Thyroid gland (tissue), 4 donors: ENCODE measurements at places on chromosomes 6 and 20.

- DNase-seq, result peak; percentile 82
Observed at GRCh38 chr6:166342349-166343149, at the start of gene SFT2D1. Gene SFT2D1 (minus strand): TSS chr6:166342545. CDS start chr6:166342481, 64 bp downstream.

GRCh38 chr6:15987569-15987968 is 141.3 kb upstream of the MYLIP start:
- no peak for DNase-seq

DNA sequence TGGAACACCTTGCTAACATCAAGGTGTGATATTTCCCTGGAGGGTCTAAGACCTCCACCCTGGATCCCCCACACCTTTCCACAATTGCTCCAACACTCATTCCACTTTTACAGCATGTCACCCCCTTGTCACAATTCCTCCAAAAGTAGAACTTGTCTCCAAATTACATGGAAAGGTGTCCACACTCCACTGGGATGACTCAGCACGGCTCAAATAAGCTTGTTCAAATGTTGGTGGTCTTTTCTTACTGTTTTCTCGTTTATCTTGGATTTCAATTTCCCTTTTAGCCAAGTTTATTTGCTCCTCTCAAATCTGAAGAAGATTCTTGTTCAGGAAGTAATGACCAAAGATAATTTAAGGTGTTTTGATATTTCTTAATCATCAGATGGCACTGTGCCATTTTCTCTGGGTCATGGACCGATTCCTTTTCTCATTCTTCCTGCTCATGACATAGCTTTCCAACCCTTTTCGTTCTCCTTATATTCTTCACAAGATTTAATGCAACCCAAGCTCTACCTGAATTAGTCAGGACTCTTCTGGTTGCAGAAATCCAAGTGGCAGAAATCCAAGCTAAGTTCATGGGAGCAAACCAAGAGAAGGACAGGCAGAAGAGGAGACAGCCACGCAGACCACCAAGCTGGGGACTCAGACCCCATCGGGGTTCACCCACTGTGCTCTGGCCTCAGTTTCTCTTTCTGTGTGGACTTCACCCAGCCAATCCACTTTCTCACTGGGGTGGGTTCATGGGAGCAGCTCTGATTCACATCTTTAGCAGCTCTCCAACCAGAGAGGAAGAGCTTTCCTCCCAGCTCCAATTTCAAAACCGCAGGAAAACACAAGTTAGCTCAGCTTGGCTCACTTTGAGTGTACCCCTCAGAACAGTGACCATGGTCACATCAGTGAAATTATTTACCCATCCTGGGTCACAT is 110.5 kb upstream of the CDYL start:
- no peak for DNase-seq

- no peak for DNase-seq
Observed at GRCh38 chr6:3865463-3865862, 16.3 kb downstream of the FAM50B start.

DNA sequence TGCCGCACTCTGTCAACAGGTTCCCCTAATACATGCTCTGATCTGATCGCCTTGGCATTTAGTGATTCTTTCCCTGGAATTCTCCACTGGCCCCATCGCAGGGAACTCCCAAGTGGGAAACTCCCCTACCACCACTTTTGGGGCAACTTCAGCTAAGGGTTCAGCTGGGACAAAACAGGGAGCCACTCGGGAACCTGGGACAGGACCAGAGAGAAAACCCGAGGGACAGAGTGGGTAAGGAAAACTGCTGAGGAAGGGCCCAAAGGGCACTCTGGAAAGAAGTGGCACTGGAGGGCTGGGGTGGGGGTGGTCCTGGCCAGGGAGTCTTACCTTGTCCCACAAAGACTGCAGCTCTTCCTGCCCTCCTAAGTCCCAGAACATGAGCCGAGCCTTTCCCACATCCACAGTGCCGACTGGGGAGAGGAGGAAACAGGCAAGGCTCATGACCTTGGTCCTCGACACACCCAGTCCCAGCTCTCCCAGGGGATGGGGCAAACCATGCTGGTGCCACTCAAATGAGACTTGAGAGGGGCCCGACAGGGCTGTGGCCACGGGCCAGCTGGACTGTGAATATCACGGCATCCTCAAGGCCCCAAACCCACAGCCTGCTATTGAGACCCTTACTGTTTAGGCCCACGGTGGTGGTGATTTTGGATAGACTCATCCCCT is 1.6 kb downstream of the ARFRP1 start:
- DNase-seq, result no peak

DNA sequence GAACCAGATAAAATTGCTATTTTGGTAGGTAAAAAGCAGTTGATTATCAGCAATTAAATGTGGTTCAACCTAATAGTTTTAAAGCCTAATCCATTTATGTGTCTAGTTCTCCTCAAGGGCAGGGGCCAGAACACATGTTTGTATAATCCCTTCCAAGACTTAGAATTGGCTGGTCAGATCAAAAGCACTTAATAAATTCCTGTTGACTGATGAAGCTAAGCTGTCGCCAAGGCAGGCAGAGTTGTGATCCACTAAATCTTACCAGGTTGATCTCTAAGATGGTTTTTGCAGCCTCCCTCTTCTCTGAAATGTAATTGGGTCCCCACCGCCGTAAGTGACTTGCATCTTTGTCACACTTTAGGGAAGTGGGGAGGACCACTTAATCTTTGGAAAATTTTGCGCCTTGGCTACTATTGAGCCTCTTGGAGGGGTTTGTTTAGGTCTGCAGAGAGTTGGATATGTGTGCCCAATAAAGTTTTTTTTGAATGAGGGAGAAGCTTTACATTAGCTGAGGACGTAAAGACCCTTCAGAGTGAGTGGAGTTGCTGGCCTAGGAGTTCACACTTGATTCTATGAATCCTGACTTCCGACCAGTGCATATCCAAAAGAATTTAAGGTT is 65.9 kb downstream of the PHF20 start:
- peak; percentile 48 for DNase-seq

DNA sequence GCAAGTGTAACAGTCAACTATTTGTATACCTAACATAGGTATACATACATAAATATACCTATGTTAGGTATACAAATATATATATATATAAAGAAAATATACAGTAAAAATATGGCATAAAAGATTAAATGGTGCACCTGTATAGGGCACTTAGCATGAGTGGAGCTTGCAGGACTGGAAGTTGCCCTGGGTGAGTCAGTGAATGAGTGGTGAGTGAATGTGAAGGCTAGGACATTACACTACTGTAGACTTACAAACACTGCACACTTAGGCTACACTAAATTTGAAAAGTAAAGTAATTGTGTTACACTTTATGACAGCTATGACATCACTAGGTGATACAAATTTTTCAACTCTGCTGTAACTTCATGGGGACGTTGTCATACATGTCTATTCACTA is 65.6 kb downstream of the CDC5L start:
- no peak for DNase-seq

- no peak for DNase-seq
Observed at GRCh38 chr6:83735461-83735860, 26.6 kb upstream of the SNAP91 start.

GRCh38 chr6:154923199-154923869 is 71.8 kb upstream of the TIAM2 start:
- no peak for DNase-seq

- no peak for DNase-seq
Observed at GRCh38 chr20:56542489-56543030, 9.5 kb downstream of the FAM209B start.

GRCh38 chr6:4130357-4130987 is 4.9 kb downstream of the ECI2 start:
- DNase-seq, result peak; percentile 49

DNA sequence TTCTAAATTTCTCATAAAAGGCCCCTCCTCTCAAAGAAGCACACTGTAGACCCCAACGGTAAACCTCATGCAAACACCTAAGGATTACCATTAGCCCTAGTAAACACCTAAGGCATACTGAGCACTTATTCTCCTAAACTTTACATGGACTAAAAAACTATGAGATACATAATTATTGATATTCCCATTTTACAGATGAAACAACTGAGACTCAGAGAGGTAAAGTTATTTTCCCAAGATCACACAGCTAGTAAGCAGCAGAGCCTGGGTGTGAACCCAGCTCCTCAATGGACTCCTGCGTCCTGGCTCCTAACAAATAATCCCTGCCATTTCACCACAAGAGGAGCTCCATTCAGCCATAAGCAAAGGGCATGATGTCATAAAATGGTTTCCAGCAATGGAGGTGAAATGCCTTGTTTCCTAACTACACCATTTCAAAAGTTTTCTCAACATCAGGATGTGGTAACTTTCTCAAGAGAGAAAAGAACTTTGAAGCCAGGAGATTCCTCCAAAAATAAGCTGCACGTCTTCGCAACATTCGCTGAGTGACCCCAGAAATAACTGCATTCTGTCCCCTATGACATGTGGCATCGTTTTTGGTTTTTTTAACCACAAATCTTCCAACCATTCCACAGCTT is 4.1 kb downstream of the ATP9A start:
- DNase-seq, result no peak

- no peak for DNase-seq
Observed at GRCh38 chr6:104531646-104532045, 328.1 kb downstream of the HACE1 start.

GRCh38 chr6:19795211-19795610 is 42.0 kb upstream of the ID4 start:
- no peak for DNase-seq

GRCh38 chr6:122484760-122485159 is 13.2 kb upstream of the SERINC1 start:
- no peak for DNase-seq

DNA sequence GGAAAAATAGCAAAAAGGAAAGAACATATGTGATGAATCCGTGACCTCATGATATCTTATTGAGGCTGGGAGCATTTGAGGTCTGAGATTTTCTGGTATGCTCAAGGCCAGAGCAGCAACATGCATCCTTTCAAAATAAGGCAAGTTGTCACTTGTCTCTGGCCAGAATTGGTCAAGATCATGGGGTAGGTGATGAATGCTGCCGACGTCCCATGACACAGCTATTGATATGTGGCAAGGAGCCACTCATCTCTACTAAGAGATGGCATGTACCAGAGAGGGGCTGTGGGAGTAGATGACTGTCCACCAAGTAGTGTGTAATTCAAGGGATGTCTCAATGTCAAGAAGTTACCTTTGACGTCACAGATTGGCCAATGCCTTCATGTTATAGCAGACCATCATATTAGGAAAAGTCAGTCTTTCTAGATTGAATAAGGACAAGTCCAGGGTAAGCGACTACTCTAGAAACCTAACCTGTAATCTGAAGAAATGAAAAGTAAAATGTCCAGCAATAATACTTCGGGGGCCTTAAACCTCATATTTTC is 527.4 kb downstream of the BMP2 start:
- no peak for DNase-seq

DNA sequence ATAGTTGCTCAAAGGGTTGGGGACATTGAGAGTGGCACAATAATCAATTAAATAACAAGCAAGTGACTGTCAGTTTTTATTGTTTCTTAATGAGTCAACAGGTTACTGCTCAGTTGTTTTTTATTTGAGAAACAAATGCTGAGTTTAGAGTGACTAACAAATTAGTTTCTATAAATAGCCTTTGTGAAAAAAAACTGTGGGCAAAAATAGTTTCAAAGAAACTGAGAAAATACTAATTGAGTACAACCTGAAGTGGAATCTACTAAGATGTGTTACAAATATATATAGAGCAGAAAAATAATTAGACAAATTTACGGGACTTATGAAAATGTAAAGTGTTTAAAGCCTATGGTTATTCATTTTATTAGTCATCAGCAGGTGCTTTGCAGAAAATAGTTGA is 22.3 kb downstream of the BEND6 start:
- no peak for DNase-seq

DNA sequence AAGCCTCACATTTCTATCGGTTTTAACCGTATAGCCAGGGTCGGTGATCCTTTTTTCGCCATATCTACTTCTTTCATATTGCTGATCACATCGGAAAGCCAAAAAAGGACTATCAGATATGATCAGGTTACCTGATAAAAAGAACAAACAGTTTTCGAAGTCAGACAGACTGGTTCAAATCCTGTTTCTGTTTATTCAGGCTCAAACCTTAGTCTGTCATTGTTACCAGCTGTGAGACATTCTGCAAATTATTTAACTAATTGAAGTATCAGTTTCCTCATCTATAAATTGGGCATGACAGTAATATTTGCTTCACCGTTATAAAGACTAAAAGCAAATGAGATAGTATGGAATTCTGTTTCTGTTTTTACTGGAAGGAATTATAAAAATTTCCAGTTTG is 111.3 kb downstream of the TSHZ2 start:
- no peak for DNase-seq

DNA sequence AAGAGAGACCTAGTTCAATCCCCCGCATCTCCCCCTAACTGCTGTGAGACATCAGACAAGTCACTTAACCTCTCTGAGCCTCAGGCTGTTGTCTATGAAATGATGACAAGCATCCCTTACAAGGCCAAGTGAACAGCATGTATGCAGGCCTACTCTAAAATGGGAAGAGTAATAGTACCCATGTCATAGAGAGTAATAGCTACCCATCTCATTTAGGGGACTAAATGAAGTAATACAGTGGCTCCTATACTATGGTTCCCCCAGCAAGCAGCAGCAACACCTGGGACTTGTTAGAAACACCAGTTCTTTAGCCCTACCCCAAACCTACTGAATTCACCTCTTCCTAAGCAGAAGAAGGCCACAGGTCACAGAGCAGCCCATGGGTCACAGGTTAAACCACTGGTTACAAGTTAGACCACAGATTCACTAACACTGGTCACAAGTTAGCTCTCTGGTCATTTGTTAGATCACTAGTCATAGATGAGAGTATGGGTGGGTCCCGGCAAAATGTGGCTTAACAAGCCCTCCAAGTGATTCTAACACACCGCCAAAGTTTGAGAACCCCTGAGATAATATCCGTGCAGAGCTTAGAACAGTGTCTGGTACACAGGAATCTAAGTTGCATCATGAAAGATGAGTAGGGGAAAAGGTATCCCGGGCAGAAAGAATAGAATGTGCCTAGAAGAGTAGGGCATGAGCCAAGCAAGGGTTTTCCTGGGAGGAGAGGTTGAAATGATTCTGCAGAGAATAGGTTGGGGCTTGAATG is 1.4 kb downstream of the DEFB124 start:
- no peak for DNase-seq

DNA sequence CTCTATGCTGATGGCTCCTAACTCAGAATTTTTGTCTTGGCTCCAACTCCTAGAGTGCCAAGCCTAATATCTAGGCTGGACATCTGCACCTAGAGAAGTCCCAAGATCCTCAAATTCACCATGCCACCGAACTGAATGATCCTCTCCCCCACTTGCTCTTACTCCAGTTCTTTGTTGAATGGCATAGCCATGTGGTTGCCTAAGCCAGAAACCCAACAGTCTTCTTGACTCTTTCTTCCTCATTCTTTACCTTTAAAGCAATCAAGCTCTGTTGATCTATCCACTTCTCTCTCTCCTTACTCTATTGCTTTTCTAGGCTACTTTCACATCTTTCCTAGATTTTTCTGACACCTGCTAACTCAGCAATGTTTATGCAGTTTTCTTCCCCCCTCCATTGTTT is 126.5 kb upstream of the FOXO3 start:
- DNase-seq, result no peak

GRCh38 chr6:4374216-4374615 is 238.8 kb upstream of the ECI2 start:
- no peak for DNase-seq

GRCh38 chr20:37804584-37805566 is 98.1 kb upstream of the VSTM2L start:
- no peak for DNase-seq
